NCI-H1092 treated with DMSO at 0.1 percent for 48 hours (cell line): ENCODE measurements at places on chromosomes 7 and 10.

GRCh38 chr10:22316286-22317075, at the start of gene COMMD3:
COMMD3 (plus strand) TSS chr10:22316388; CDS start chr10:22316418, 30 bp downstream.
- DNase-seq: peak; percentile 78

DNA sequence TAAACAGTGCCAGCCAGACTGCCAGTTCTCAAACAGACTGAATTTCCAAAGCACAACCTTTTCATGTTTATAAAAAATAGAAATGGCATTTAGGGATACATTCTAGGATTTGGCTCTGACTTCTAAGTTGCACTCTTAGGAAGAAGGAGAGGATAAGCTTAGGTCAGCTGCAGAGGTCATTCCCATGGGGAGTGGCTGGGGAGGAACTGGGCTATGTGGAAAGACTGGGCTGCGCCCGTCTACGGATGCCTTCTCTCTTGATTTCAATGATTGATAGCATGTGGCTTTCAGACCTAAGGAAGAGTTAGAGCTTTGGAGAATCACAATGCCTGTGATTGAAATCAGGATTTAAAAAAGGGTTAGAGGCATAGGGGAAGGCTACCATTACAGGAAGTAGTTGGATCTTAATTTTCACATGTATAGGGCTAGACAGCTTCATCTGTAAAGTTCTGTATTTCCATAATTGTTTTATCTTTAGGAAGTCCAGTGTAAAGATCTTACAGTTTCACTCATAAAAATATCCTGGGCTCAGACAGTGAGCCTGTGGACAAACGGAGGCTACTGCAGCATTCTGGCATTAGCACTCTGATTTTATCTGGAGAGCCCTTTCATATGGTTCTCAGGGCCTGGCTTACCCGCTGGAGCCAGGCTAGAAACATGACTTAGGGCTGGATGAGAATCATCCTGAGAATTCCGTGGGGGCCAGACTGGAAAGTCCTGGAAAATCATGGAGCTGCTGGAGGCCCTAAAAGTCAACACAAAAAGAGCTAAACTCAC, 29.5 kb downstream of the NUDT5 start:
- DNase-seq: no peak

DNA sequence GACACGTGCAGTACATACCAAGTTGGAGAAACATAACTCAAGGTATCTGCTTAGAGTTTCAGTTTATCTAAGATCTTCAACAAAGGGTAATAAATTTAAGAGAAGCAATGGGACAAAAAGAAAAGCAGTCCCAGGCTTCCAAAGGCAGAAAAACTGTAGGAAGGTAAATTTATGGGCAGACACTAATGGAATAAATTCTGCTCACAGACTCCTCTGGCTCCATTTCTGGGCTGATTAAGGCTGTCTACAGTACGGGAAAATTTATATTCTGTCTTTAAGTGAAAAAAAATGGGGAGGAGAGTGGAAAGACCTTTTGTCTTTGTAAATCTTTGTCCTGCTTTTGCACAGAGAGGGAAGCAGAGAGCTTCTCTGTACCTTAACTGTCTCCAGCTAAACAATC, 587.5 kb upstream of the IGFBP3 start:
- DNase-seq: no peak

DNA sequence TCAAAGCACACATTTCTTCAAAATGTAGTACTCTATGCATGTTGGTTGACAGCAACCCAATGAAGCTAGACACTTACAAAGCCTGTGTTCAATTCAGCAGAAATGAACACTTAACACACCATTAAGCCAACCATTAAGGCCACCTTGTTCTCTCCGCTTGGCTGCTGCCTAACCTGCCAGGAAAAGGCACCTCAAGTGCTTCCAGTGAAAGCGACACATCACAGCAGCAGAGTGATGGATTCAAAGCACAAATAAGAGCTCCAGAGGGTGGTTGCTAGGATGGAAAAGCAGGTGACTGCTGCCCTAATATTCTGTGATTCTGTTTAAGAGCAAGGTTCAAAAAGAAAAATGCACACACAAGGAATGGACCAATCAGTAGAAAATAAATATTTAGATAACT, 81.5 kb upstream of the GNAI1 start:
- peak; percentile 99 for DNase-seq

GRCh38 chr10:116716381-116716780, 26.0 kb downstream of the HSPA12A start:
- no peak for DNase-seq

GRCh38 chr7:5064391-5065106, 18.9 kb downstream of the RBAK start:
- DNase-seq: no peak

DNA sequence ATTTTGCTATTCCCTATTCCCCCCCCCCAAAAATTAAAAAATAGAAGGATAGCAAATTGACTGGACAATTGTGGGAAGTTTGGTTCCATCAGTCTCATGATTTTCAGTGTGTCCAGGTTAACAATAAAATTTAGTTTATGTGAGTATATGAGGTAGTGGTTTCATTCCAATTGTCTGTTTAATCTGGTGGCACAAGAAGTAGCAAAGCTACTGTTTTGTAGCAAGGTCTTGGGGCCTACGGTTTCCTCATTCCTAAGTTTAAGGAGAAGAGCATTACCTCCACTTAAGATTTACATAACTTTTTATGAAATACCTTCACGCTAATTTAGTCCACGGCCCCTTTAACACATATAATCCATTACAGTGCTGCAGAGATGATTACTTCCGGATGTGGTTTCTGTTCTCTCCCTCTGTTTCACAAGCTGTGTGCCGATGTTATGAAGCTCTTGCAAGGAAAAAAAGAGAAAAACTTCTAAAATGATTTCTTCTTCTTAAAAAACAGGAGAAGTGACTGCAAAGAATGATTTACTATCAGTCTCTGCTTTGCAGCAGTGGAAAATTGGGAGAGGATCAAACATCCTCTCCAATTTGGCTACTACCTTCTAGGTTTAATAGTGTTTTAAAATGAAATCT, 32.7 kb upstream of the NPVF start:
- peak; percentile 48 for DNase-seq

GRCh38 chr7:158957510-158957906, 101.2 kb downstream of the DYNC2I1 start:
- DNase-seq: peak; percentile 54

GRCh38 chr10:116444527-116445142, 17.0 kb downstream of the PNLIPRP3 start:
- DNase-seq: no peak

DNA sequence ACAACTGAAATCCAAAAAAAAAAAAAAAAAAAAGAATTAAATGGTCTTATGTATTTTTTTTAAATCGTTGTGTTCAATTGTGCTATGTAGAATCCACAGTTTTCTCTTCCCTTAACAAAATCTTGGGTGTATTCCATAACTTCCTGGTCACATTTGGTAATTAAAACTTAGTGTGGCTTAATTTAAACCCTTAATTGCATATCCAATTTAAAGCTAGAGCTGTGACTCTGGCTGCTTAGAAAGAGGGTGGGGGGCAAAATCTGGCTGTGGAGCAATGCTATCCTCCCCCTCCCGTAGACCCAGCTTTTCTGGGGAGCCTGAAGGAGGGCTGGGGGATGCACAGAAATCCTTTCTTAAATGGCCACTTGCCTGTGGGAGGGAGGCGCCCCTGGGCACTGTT, 695.1 kb downstream of the INHBA start:
- no peak for DNase-seq

- no peak for DNase-seq
Measured at GRCh38 chr10:59631237-59631636, 78.4 kb downstream of the SLC16A9 start.

GRCh38 chr10:93741367-93741766, 16.4 kb upstream of the LGI1 start:
- no peak for DNase-seq

- peak; percentile 6 for DNase-seq
Measured at GRCh38 chr10:135132-135600, at the start of gene ZMYND11. ZMYND11 (plus strand) TSS chr10:135455; CDS start chr10:180013, 44,558 bp downstream.

DNA sequence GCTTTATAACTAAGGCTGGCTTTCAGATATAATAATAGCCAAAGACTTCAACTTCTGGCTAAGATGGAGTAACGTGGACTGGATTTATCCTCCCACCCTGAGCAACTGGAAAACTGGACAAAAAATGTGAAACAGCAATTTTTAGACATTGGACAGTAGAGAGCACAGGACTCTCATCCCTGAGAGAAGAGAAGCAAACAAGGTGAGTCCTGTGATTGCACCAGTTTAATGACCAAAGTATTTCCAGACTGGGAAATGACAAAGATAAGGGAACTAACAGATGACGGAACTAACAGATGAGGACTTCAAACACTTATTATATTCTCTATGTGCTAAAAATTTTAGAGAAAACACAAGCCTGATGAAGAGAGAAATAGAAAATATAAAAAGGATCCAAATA, 175.7 kb upstream of the SLC25A13 start:
- DNase-seq: no peak

- DNase-seq: no peak
Measured at GRCh38 chr7:110962826-110963225, 128.1 kb upstream of the LRRN3 start.

DNA sequence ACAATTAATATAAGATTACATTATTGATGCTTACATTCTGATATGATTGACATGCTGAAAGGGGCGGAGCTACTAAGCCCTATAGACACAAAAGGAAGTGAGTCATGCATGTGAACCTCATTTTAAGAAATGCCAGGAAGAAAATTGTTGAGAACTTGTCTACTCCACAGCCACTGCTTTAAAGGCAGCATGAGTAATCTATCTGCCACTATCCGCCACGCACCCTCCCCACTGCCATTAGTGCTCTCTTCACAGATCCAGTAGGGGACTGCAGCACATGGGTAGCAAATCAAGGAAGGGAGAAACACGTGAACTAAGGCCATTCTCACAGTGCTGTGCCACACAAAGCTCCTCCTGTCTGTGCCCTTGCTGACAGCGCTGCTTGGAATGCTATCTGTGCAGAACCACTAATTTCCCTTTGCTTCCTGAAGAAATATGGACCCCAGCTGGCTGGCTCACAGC, 524.8 kb downstream of the GRM8 start:
- DNase-seq: no peak

DNA sequence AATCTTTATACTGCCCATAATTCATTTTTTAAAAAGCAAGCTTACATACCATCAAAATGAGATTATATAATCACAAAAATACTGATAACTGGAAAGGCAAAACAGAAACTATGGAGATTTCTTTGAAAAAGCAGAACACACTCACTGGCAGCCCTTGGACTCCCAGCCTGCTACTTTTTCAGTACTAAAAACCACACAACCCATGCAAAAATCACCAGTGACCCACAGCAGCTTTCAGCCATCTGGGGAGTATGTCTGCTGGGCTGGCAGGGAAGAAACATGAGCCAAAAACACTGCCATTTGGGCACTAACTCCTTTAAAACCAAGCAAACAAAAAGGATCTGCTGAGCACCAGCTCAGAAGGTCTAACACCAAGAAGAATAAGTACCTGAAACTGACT, 80.0 kb upstream of the DDC start:
- DNase-seq: no peak

- DNase-seq: no peak
Measured at GRCh38 chr7:97401398-97401797, 283.9 kb downstream of the SDHAF3 start.

GRCh38 chr7:50677638-50677996, 105.1 kb downstream of the GRB10 start:
- no peak for DNase-seq

DNA sequence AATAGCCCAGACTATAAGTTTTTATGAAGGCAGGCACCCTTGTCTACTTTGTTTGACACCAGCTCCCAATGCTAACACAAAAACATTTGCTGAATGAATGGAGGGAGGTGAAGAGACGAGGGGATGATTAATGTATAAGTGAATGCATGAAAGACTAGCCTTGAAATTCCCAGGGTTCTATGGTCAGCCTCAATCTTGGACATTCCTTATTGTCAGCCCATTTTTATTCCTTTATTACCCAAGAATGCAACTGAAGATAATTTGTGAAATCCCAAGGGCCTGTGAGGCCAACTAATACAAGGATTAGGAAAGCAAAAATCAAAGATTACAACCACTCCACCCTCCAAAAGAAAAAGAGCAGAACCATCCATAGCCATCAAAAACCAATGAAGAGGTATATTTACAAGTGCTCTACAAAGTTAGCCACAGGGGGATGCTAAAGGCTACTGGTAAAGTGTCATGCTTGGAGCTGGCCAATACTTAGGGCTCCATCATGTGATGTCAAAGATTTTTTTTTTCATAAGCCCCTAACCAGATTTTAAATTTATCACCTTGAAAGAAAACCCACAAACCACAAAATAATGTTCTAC, 40.0 kb upstream of the ASAH2 start:
- no peak for DNase-seq

DNA sequence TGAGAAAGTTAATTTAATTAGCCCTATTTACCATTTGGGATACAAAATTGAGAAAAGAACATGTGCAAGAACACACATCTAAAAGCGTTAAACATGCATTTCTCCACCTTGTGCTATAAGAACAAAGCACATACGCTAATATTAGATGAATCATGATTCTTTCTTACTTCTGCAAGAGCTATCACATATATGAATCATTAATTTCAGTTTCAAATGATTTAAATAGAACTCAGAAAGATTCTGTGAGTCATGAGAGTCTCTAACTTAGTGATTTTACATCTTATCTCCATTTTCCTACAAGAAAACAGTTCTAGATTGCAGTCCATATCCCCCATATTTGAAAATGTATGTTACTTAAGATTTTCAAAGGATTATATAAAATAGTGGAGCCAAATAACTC, 173.9 kb downstream of the RNLS start:
- DNase-seq: no peak

DNA sequence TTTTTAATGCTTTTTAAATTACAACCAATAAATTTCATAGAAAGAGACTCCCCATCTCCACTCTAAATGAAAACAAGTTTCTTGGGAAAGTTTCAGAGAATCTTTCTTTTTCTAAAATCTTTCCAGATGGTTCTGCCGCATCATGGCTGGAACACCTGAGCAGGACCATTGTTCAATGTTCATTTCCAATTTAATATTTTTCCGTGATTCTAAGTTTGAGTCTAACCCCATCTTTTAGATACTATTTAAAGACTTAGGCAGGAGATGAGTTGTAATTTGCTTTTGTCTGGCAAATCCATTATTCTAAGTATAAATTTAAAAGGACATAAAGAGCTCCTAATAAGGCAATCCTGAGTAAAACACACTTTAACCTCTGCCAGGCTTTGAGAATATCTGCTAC, 325.2 kb downstream of the BICC1 start:
- no peak for DNase-seq

GRCh38 chr10:48477616-48478015, 127.3 kb downstream of the ARHGAP22 start:
- no peak for DNase-seq

DNA sequence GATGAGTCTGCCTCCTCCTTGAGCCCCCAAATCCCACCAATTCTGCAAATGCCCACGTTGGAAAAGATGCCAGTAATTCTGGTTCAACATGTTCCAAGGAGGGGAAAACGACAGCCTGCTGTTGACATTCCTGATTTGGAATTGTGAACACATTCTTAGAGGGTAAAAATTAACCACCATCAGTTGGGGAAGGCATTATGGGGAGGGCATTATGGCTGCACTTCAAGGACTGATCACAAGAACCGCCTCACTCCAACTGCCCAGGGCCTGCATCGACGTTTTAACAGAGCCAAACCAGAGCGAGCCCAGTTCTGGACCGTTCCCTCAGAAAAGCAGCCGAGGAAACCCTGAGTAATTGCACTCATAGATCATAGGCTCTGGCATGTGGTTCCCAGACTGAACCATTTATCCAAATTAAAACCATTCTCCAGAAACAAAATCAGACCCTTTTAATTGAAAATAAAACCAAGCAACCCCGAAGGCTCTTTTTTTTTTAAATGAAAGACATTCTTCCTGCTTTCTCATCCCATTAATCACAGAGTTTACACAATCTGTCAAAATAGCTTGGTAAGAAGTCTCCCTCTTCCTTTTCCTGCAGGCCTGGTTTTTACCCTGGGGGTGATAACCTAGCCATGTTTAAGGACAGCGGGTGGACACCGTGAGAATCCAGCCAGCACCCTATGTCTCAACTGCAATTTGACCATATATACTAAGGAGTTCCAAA, 8.0 kb downstream of the TNS3 start:
- DNase-seq: no peak
